ENCODE measurements at places on chromosomes 5 and 9.

DNA sequence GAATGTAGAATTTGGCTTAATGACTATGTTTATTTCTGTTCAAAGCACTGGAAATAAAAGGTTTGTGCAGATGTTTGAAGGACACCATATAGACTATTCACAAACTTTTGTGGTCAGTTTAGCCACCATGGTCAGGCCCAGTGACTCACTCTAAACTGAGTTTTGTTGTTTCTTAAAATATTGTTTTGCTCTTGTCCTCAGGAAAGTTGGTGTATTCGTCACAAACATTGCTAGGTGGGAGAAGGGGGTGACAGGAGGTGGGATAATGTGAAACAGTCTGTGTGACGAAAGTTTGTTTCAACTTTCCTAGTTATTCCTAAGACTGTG, 35.0 kb upstream of the LIFR start:
- no peak for DNase-seq

DNA sequence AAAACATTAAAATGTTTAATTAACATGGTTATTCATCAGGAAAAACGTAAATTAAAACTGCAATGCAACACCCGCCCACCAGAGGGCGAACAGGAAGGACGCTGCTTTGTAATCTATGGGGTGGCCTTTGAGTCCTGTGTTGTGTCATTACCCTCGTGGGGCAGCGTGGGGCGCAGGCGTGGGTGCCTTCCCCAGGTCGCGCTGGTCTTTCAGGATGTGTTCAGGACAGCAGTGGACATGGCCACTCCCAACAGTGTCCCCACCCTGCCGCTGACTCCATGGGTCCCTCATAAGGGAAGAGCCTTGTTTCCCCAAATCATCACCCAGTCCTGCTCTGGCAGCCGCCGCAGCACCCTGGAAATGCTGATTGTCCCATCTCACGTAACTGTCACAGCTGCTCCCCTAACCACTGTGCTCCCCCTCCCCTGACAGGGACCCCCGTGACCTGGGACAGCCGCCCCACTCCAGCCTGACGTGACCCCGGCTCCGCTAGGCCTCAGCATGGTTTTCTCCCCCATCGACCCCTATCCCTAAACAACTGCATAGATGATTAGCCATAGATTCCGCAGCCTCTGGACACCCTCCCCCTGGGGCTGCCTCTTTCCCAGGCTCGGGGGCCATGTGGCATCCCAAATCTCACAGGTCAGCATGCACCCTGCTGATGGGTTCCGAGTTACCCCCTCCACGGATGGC, 36.4 kb downstream of the GLT6D1 start:
- DNase-seq: no peak

DNA sequence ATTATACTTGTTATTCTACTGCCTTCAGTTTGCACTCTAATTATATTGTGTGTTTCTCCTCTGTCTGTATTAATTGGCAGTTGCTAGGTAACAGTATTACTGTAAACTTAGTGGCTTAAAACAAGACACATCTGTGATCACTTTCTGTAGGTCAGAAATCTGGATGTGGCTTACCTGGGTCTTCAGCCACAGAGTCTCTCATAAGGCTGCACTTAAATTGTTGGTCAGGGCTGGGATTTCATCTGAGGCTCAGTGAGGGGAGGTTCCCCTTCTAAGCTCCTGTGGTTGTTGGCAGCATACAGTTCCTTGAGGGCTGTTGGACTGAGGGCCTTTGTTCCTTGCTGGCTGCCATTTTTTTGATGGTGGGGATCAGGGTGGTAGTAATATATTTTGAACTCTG, 68.8 kb downstream of the SLC44A1 start:
- no peak for DNase-seq

DNA sequence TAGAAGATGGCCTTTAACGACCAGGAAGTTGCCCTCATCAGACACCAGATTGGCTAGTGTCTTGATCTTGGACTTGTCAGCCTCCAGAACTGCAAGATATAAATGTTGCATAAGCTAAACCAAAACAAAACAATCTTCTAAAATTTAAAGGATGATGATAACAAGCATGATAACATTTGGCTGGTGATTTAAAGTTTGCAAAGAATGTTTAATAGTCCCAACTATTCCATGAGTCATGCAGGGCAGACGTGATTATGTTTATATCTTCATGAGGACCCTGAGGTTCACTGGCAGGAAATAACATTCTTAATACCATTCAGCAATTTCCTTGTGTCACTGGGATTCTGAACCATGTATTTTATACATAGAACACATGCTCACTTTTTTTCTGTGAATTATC, 319.8 kb downstream of the HCN1 start:
- no peak for DNase-seq

GRCh38 chr5:112061666-112062065, 304.7 kb upstream of the NREP start:
- DNase-seq: no peak

DNA sequence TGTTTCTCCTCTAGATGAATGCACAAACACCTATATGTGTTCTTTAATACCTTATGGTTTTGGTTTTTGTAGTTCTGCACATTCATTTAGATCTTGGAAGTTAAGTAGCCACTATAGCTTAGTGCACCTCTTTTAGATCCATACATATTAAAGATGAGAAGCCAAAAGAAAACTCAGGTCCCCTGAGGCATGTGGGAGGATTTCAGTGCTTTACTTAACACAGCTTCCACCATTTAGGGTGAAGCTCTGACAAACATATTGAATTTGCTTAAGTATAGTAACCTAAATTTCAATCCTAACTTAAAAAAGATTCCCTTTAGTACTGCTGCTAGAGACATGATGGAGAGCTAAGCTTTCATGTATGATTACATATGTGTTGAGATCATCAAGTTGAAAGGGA, 25.6 kb upstream of the RICTOR start:
- no peak for DNase-seq

GRCh38 chr5:2538169-2538568, 213.3 kb downstream of the IRX2 start:
- no peak for DNase-seq

DNA sequence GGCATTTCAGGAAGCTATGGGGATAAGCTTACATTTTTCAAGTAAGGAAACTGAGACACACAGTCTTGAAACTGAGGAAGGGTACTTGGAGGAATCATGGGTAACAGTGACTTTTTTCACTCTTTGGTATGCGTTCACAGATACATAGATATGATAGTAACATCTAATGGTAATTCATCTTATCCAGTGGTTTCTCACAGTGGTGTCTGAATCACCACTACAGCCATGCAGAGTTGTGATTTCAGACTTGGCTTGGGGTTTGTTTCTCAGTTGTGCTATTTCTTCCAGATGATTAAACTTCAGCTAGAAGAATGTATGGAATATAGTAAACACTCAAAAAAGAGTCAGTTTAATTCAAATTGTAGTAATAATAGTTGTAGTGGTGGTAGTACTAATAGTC, 239.1 kb upstream of the NUDT12 start:
- no peak for DNase-seq

DNA sequence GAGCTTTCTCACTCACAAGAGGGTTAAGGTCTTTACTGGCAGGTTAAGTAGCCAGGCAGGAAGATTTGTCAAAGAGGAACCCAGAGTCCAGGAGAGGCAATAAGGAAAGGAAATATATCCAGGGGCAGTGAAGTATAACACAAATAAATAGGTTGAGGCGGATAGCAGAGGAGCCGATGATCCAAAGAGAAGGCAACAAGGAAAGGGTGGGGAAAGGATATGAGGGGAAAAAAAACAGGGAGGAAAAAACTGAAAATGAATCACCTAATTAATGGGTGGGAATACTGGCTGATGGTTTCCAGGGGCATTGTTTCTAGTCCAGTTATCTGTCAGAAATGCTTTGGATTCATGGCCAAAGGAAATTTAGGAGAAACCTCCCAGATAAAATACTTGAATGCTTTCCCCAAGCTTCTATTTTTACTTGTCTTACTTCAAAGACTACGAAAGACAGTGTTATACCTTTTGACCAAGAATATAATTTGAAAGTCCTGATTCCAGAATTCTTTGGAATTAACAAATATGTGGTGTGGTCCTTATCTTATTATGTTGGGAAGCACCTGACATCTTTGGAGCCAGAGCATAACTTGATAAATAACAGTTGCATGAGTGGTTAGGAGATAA, 146.5 kb downstream of the AOPEP start:
- no peak for DNase-seq

DNA sequence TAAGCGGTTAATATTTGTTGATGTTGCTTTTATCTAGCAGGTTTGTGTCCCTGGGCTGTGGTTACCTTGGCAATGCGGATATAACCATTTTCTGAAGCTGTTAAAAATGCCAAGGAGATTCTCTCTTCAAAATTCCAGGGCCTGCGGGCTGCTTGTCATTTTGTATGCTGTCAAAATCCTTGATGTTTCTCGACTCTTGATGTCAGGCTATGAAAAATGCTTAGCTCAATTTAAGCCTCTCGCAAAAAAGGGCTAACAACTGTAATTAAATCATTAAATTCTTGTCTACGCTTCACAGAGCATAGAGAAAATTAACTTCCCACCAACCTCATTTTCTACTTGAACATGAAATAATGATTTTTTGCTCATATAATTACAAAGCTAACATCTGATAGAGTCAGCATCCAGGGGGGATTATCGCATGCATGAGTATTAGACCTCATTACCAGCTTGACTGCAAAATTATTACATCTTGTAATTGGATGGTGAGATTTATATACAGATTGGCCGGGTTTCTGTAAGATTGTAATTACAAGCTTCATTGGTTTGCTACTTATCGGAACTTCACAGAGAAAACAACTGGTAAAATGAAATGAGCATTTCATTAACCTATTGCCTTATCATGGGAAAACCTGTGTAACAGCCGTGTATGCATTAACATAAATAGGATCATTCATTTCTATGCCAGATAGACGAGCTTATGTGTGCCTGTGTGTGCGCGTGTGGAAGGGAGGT, 83.1 kb upstream of the IRX1 start:
- no peak for DNase-seq

GRCh38 chr5:65133477-65134110, 348.1 kb downstream of the ADAMTS6 start:
- no peak for DNase-seq

DNA sequence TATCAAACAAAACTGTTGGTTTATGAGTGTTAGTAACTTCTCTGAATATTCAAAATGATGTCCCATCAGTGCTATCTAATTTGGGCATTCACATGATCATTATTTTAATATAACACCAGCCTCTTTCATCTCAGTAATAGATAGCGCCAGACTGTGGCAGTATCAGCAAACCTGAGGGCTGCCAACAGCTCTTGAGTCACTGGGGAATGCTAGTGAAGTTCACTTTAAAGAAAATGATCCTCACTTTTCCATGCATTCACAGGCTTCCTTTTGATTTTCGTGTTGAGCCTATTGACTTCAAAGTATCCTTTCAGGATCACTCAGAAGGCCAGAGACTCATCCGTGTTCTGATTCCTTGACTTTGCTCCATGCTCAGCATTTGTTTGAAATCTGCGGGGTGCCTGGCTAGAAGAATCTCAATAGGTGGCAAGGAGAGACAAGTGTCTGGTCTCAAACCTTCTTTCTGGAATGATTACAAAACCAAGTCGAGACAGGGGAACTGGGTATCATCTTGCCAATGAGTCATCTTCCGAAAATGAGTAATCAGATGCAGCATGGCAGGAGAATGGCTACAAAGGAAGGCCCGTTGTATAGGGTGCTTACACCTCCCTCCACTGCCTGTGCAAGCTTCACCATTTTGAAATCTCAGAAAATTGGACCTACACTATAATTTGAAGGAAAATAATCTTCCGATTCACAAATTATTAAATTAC, 509.1 kb downstream of the RASEF start:
- no peak for DNase-seq

DNA sequence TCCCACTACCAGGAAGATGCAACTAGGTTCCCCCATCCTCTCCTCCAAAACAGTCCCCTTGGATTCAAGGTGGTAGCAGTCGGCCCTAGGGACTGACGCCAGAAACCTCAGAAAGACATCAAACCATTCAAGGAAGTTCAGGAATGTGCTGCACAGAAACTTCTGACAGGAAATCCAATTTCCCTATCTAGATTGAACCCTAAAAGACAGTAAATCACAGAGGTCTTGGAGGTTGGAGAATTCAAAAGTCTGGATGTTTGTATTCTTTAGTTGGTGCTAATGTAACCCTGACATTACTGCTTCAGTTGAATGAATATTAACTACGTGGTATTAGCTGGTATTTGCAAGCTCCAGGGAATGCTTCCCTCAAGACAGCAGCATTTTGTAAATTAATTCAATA, 125.3 kb downstream of the SYK start:
- DNase-seq: no peak

- DNase-seq: no peak
Measured at GRCh38 chr5:17441351-17441750, 56.7 kb upstream of the TAF11L2 start.

DNA sequence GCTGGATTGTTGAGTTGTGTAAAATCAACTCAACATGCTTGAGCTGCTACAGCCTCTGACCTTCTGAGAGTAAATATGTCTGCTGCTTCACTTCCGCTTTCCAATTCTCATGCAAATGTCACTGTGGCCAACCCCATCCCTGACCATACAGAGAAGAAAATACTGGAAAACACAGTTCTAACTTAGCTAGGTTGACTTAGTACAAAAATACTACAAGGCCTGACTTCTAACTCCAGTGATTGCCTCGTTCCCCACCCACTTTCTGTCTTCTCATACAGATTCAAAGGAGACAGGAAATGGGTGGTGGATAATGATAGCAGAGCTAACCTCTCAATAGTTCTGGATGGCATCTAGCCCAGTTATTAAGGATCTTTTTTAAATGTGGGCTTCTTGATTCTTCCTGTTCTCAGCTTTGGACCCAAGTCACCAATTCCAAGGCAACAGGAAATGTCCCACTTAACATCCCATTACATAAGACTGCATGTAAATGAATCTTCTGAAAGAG, 226.6 kb upstream of the SLC24A2 start:
- DNase-seq: no peak

- no peak for DNase-seq
Measured at GRCh38 chr9:91937056-91937455, 13.0 kb downstream of the ROR2 start.

DNA sequence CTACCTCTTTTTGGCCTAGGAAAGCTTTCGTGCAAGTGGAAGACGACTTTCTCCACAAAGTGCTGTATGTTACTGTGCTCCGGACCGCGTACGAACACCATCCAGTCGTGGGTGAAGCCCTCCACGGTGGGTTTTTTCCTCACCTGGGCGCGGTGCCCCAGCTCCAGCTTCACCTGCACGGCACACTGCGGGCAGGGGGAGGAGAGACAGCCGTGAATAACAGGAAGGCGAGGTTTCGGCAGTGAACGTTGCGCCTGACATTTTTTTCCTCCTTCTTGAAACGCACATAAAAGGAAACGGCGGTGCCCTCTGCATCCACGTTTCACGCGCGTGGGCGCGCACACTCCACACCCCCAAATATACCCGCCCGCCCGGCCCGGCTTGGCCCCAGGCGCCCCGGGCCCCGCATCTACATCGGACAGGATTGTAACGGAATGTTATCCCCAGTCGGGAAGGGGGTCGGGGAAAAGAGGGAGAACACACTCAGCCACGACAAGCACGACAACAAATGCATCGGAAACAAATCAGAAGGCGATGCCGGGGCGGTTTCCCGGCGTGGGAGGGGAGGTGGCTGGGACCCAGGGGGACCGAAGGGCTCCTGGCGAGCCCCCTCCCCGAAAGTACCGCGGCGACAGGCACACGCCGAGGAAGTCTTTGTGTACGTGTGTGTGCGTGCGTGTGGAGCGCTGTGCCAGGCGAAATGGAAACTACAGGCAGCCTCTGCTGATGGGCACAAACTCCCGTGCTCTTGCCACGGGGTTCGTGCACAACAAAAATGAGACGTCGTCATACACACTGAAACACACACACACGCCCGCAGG, 1.4 kb downstream of the MLLT3 start:
- DNase-seq: peak; percentile 57

Measured in CD4-positive, alpha-beta T cell treated with Interleukin-15 for 1 hour (primary cell).